ENCODE measurements at places on chromosomes 4 and X.
A peak's percentile ranks its signal among the peaks of the same experiment; 100 is the strongest.

DNA sequence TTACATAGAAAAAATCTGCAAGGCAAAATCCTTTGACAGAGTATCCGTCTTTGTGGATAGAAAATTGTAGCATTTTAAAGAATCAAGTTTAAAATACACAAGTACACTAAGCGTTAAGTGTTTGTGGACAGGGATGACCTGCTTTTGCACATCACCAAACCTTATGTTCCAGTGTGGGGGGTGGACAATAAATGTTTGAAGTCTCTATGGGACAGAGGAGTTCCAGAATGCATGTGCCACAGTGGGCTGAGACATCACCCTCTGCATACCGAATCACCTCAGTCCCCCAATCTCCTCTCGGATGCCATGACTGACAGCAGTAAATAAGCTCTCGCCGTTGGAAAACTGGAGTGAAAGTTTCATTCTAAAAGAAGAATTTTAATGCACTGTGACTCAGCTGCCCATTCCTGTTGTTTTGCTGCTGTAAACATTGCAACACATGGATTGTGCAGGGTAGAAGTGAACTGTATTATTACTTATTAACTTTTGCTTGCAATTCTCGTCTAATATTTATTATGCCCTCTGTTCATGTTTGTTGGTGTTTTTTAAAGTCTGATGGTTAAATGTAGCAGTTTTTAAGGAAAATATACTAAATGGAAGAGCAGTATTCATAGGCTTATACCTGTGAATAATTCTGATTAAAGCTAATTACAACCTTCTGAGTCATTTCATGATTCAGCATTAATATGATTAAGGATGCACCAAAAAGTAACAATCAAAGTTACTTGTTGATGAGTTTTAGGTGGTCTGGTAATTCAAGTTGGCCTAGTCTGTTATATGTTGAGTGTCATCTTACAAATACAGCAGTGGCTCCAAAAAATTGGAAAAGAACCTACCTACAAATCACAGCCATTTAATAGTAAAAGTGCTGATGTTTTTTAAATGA is 24.0 kb downstream of the CDKN2AIP start:
- DNase-seq: peak; percentile 62

DNA sequence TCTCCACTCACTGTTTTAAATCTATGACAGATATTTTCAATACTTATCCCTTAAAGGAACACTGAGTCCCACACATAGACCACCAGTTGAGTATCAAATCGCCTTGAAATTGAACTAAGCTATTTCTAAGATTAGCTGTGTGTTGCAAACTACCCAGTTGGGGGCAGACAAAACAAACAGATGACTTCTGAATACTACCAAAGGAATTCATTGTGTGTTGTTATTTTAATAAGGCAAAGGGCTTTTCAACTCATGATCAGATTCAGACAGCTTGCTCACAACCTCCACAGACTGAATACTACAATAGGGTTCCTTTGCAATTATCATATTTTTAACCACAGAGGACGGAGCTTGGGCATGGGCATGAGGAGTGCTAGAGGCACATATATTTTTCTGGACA is 283.0 kb upstream of the GPC4 start:
- peak; percentile 41 for DNase-seq

GRCh38 chr4:30720661-30721184 is 554 bp downstream of the PCDH7 start:
- DNase-seq: peak; percentile 37

DNA sequence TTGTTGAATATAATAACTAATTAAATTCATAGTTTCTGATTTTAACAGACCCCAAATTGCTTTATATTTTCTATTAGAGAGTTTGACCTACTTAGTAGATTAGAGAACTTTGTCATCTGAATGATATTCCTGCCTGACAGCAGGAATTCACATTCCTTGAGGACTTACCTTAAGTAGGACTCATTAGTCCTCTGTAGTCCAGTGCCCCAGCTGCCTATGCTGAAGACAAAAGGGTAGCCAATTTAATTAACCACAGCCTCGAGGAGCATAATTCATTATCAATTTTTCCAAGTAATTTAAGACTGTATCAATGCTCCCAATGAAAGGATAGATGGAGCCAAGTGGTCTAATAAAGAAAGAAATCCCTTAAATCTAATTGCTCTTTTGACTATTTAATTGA is 1405.0 kb upstream of the IGFBP7 start:
- no peak for DNase-seq

DNA sequence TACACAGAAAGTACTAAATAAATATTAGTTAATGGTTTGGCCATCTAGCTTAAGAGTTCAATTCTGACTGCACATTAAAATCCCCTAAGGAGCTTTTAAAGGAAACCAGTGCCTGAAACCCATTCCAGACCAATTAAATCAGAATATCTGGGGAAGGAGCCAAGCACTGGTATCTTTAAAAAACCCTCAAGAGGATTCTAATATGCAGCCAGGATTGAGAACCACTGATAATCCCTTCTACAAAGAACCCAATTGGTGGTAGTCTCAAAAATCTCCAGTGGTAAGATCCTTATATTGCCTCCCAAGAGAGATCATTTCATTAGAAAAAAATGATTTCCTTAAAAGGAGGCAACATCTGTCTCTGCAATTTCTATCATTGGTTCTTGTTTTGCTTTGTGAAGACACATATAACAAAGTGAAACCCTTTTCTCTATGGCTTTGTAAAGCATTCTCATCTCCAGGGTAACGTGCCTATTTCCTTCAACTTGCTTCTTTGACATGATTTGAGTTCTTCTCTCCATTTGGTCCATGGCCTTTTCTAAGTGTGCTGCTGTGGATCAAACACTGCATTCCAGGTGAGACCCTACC is 3.5 kb downstream of the GPR34 start:
- DNase-seq: no peak

DNA sequence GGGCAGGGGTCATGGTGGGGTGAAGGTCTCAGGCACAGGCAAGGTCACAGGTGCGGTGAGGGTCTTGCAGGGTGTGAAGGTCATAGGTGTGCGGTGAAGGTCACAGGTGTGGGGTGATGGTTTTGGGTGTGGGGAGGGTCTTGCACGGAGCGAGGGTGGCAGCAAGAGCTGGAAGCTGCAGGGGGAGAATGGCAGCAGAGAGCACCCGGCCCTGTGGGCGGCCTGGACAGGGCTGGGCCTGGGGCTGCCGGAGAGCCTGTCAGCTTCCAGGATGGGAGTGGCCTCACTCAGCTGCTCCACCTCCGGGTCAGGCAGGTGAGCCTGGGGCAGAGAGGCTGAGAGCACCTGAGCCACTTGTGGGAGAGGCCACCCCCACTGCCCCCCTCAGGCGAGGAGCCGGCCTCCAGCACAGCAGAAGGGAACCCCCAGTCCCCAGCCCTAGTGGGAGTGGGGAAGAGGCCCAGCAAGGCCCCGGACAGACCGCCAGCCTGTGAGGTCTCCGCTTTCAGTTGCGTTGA is 1.5 kb downstream of the MSANTD1 start:
- DNase-seq: peak; percentile 55

DNA sequence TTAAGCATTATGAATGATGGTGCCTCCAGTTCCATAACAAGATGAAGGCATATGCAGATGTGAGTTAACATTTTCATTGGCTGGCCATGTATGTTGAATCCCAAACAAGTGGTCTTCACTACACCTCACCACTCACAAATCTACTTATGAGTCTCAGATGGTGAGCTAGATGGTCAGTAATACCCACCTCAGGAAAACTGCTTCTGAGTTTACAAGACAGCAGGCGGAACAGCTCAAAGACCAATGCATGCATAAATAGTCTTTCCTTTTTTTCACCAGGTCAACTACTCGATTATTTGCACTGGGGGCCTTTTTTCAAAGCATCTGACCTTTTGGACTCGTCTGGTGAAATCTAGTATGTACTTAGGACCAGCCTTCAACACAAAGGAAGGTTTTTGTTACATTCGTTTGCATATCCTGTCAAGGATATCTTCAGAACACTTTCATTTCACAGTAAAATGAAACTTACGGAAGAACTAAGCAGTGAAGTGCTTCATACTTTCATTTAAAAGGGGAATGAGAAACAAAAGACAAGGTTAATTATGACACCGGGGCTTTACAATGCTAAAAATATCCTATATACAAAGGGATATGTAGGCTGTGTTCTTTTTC is 23.1 kb upstream of the TLR7 start:
- no peak for DNase-seq

- DNase-seq: peak; percentile 2
These were observed 136.9 kb upstream of the VCX start for GRCh38 chrX:7706032-7706431.

All from kidney tubule cell (primary cell).